ENCODE measurements at places on chromosomes 1 and 21.
A peak's percentile ranks its signal among the peaks of the same experiment; 100 is the strongest.

GRCh38 chr1:31694964-31695313 is 8.9 kb downstream of the COL16A1 start:
- DNase-seq: no peak

DNA sequence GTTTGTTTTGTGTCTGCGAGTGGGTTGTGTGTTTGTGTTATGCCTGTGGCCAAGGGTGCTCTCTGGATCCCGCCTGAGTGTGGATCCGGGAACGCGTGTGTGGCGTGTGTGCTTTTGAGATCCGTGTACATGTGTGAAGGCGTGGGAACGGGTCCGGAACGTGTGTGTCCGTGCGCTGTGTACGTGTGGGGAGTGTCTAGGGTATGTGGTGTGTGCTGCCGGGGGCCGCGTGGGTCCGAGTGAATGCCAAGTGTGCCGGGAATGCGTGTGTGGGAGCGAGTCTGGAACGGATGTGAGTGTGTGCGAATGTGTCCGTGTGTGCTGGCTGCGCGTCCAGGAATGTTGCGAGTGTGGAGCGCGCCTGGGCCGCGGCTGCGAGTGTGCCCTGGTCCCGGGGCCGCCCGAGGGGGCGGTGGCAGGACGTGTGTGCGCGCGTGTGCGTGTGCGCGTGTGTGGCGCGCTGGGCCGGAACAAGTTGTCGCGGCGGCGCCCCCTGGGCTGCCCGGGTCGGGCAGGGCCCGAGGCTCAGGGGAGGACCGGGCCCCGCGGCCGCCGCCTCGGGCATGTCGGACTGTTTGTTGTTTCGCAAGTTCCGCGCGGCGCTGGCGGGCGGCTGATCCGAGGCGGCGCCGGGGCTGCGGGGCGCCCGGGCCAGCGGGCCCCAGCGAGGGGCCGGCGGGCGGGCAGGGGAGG is 953 bp downstream of the PTPRU start:
- peak; percentile 16 for DNase-seq

DNA sequence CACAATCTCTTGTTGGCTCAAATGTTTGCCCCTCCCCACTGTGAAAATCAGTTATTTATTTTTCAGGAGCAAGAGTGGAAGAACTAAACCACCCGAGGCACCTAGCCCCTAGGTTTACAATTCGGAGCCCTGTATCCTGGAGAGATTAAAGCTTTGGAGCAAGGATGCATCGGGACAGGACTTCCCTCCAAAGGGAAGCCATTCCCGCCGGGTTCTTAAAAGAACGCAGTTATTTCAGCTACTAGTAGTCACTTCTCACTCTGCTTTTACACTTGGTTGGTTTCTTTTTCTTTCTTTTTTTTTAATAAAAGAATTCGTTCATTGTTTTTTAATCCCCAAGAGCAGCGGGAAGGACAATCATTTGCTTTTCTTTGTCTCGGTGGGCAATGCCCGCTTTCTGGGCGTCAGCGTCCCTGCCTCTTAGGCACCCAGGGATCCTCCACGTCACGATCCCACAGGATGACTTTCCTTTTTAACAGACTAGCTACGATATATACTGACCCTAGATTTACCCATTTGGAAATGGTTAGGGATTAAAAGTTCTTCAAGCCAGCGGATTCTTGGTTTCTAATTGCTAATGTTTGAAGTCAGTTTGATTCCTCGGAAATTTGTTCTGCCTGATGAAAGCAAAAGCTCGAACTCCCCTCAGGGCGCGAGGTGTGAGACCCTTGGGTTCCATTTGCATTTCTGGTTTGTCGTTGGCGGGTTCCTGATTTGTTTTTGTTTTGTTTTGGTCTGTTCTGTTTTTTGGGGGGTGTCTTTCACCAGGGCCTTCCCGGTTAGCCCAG is 9.0 kb downstream of the TBX15 start:
- DNase-seq: no peak

GRCh38 chr21:29546071-29546470 is 247.3 kb downstream of the BACH1 start:
- no peak for DNase-seq

DNA sequence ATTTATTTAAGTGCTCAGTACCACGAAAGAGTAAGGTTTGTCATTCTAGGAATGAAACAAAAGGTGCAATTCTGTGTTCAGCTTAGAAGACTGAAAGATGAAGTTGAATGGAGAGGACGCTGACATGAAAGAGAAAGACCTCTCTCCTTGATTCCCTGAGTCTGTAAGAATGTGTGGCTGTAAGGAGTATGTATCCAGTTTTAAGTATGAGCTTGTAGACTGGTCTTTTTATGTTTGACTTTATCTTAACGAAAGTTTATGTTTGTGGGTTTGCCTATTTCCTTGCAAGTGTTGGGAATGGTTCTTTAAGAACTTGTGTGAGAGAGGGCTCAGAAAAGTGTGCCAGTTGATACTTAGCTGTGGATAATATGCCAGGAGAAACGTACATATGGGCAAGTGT is 1.4 kb downstream of the CHD1L start:
- DNase-seq: no peak

GRCh38 chr1:181216591-181216994 is 128.1 kb downstream of the IER5 start:
- no peak for DNase-seq

DNA sequence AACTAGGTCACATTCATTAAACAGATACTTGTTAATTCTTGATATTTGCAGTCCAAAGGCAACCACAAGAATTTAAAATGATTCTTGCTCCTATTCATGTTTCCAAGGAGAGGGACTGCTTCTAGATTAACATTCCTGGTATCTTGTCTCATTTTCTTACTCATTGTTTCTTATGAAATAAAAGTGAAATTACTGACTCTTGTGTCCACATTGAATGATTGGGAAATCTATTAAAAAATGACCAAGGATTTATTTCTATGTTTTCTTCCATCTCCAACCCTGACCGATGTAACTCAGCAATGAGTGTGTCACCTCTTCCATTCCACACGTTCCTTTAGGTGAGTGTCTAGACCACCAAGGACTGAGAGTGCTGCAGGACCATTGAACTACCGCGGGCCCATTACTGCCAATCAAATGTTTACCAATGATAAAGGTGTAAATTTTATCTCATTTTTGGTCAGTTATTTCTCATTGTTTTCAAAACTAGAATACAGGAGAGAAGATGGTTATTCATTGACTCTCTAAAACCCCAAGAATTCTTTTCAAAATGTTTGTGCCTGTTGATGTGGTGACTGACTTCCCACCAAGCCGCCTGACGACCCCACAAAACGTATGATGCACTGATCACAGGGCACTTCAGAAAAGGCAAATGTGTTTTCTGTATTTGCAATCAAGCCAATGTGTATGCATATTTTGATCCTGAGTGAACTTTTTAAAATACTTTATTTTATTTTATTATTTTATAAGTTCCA is 414.6 kb upstream of the PTBP2 start:
- DNase-seq: no peak

- DNase-seq: no peak
These were observed 174.1 kb upstream of the ETV3 start for GRCh38 chr1:157312082-157312812.

- DNase-seq: no peak
These were observed 26.5 kb downstream of the RIPPLY3 start for GRCh38 chr21:37032877-37033471.

DNA sequence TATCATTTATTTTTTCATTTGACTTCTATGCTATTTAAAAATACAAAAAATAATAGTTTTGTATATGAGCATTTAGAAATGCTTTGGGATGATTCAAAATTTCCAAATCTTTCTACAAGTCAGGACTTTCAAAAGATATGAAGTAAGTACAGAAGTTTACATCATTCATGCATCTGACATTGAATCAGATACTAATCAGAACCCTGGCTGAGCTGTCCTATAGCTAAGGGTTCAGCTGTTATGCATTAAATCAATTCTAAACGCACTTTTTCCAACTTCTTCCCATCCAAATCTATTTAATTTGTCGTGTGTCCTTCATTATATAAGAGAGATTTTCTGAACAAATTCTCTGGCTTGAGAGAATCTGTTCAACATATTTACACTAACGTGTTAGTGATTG is 779.4 kb downstream of the LTN1 start:
- DNase-seq: no peak

All from memory B cell (primary cell).